ENCODE measurements at places on chromosomes 12 and 14.

DNA sequence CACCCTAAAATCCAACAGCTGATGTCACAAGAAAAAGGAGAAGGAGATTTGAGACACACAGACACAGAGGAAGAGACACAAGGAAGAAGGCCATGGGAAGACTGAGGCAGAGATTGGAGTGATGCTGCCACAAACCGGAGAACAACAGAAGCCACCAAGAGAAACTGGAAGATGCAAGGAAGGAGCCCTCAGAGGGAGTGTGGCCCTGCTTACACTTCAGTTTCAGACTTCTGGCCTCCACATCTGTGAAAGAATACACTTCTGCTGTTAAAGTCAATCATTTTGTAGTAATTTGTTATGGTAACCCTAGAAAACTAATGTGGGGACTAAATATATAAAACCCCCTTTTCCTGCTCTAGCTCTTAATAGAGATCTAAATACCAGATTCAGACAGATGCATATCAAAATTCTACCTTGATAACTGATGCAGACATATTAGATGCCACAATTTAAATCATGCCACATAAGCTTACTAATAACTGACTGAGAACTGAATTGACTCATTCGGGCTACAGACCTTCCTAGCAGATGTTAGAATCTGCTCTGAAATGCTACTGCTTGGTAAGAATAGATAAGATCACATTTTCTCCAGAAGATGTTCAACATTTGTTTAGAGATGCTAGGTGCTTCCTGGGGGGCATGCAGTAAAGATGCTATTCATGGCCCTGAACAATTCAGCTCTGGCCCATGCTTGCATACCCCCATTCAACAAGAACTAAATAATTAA lies 113.1 kb upstream of the CCND2 start:
- peak; percentile 88 for DNase-seq

DNA sequence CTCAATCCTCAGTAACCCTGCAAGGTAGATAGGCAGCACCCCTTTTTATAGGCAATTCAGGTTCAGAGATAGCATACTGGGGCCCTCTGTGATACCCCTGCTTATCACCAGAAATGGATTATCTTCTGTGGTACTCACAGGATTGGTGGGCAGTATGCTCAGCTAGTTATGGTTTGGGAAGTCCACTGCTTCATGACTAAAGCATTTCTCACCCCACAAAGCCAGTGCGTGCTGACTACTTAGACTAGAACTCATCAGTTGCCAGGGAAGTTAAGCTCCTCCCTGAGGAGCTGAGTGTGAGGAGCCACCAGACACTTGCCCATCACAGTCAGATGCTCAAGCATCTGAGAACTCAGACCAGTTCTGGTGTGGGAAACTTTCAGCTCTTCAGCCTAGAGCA lies 76.3 kb downstream of the SCAF11 start:
- DNase-seq = no peak

DNA sequence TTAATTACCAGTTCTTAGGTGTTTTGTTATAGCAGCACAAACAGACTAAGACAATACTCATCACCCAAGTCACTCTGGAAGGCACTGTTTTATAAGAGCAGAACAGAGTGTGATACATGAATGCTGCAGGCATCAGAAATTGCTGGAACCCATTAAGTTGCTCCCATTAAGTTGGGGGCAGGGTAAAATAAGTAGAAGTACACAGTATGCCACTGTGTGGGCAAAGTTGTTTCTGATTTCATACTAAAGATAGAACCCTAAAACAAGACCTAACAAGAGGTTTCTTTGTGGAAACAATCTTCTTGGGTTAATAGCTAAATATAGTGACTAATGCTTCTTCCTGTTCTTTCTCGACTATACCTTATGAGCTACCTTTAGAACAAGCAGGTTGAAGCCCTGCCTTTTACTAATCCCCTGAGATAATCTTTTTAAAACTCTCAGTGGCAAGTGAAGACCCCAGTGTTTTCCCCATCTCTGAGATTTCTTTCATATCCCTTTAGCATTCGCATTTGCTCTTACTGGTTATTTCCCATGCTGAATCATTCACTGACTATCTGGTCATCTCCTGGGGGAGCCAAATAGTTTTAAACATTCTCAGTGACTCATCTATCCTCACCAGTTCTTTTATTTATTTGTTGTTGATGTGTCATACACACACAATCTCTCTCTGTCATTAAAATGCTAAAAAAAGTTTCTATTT lies 52.3 kb downstream of the SOCS2 start:
- DNase-seq = peak; percentile 10

DNA sequence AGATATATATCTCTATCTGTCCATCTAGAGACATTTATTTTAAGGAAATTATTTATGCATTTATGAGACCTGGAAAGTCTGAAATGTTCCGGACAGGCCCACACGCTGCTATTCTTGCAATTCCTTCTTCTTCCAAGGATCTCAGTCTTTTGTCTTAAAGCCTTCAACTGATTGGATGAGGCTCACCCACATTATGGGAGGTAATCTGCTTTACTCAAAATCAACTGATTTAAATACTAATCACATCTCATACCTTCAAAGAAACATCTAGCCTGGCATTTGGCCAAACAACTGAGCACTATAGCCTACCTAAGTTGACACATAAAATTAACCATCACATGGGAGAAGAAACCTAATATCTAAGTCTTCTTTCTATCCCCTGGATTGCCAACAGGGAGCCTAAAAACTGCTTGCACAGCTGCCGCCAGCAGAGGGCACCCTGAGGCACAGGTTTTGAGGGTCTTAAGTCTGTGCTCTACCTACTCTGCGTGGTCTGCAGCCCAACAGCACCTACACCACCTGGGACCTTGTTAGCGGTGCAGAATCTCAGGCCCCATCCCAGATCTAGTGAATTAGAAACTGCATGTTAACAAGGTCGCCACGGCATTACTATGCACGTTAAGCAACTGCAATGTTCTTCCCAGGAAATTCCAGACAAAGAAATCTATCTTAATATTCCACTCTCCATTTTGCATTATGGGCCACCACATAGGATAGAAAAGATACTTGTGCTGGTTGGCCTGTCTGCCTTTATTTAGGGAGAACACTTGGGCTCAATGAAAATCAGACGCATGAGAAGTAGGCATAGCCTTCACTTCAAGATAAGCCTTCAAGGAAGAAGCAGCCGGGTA lies 249.7 kb downstream of the FOXG1 start:
- DNase-seq = peak; percentile 17

DNA sequence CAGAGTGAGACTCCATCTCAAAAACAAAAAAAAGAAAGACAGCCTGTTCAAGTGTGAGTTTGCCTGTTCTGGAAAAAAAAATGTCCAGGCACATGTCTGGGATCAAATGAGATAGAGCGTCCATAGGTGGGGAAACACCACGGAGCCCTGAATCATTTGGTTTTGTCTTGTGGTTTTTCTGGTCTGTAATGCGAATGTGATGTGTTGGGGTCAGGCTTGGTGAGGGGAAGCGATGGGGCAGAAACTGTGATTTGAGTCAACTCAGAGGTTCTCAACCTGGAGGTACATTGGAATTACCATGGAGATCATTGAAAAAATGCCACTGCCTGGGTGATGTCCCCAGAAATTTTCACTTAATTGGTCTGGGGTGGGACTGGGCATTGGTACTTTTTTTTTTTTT lies 183.9 kb upstream of the PWP1 start:
- no peak for DNase-seq

DNA sequence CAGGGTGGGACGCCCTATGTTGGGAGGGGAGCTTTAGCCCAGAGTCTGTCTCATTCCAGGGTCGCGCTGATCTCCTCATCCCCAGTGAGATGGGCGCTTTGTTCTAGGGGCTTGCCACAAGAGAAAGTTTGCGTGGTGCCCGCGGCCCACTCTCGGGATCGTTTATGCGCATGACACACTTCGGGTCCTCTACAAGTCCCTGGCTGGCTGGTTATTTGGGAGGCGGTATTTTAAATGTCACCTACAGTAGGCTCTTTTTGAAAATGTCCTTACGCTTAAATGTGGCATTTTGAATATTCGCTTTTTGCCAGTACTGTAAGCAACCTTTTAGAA lies 541 bp downstream of the GOLT1B start:
- DNase-seq = peak; percentile 25

DNA sequence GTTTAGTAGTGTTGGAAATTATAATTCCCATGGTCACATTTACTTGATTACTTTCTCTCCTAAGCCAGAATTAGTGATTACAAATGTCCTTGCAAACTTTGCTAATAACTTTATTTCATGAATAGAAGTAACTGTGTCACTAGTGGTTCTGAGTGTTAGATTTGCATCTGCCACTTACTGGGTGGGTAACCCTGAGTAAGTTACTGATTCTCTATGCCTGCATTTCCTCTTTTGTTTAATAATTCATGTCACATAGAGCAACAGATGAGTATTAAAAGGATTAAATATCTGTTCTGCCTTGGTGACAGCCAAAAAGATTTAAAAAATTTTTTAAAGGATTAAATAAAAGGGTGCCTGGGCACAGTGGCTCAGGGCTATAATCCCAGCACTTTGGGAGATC lies 78.6 kb downstream of the BHLHE41 start:
- no peak for DNase-seq

DNA sequence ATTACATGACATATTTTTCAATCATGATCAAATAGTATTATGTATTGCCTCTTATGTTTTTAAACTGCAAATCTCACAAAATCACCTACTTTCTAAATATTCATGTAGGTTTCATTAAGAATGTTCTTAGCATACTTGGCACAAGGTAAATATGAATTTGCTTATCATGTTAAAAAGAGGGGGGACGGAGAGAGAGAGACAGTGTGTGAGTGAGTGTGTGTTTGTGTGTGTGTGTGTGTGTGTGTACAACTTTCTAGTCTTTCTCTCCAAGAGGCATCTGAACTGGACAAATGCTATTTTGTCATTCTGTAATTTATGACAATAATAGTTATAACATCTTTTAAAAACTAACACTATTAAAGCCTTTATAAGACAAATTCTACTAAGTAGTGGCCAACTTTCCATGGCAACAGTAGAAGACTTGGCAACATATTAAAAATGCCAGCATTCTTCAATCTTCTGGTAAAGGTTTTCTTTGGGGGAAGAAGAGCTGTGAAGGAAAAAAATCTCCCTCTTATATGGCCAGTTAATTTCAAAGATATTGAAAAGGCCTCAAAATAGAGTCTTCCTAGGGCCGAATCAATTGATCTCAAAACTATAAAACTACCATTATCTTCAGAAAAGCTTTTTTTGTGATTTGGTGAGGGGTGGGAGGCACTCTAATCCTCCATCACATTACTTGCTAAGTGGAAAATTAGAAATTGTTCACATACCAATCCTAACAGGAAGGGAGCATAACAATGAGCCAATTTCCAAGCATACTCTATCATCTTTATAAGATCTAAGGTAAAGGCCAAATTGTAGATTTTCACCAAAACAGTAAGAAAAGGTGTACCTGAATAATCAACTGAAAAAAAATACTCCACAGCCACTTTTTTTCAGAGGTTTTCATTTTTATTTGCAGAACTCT lies 28.2 kb downstream of the CDK17 start:
- no peak for DNase-seq

- DNase-seq = no peak
These were observed 398.3 kb downstream of the RAD51B start for GRCh38 chr14:68217791-68218340.

DNA sequence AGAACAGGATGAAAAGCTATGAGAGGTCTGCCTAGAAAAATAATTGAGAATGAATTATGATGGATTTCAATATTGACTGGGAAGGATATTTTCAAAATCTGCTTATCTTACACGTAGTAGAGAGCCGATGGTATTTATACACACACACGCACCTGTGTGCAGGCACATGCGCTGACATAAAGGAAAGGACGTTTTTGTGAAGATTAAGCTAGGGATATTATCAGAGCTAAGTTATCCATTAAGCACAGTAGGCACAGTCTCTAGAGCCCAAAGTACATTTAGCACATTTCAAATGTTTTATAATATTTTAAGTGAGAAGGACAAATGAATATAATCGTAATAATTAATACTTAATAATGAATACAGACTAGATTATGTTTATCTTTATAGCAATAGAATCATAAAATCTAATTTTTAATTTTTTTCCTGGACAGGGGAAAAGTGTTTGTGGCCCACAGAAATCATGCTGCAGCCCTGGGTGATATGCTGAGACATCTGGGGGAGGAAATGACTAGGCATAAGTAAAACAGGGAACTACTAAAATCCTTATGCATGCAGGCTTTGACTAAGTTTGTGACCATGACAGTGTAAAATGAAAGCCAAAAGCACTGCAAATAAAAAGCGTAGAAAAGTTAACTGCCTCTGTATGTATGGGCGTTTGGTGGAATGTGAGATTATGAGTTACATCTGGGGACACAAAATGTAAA lies 146.1 kb downstream of the KITLG start:
- peak; percentile 66 for DNase-seq

DNA sequence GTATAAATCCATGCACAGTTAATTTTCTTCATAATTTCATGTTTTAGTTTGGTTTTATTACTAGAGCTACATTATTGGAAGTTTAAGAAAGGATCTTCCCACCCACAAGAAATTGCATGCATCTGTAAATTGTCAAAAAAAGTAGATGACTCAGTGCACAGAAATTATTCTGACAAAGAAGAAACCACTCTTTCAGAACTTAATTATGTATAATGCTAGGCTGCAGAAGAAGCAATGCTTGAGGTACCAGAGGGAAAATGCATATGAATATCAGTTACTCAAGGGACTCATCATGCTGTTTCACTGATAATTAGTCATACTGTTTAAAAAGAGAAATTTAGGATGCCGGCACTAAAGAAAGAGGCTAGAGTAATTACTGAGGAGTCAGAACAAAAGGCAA lies 147.0 kb downstream of the SLC16A7 start:
- DNase-seq = no peak

DNA sequence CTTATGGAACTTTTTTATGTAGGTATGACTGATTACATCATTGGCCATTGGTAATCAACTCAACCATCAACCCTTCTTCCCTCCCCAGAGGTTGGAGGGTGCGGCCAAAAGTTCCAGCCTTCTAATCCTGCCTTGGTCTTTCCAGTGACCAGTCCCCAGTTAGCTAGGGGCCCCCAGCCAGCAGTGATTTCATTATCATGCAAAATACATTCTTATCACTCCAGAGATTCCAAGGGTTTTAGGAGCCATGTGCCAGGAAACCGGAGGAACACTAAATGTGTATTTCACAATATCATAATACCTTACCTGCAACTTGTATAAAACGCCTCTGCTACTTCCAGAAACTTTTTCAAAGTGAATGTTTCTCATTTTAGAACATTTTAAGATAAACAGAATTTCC lies 181.5 kb upstream of the PELI2 start:
- DNase-seq = no peak

GRCh38 chr12:3431686-3432085 lies 59.3 kb upstream of the PRMT8 start:
- DNase-seq = no peak
